ENCODE measurements at places on chromosomes 4 and X.

GRCh38 chrX:20585782-20586181, 319.1 kb upstream of the RPS6KA3 start:
- DNase-seq: no peak

- DNase-seq: no peak
Measured at GRCh38 chrX:12993826-12994225, 18.9 kb downstream of the TMSB4X start.

GRCh38 chrX:42128020-42128419, 204.7 kb upstream of the CASK start:
- DNase-seq: no peak

GRCh38 chr4:185399466-185399865, 2.8 kb downstream of the ANKRD37 start:
- DNase-seq: no peak

GRCh38 chr4:82591592-82591991, 29.8 kb upstream of the TMEM150C start:
- DNase-seq: no peak

DNA sequence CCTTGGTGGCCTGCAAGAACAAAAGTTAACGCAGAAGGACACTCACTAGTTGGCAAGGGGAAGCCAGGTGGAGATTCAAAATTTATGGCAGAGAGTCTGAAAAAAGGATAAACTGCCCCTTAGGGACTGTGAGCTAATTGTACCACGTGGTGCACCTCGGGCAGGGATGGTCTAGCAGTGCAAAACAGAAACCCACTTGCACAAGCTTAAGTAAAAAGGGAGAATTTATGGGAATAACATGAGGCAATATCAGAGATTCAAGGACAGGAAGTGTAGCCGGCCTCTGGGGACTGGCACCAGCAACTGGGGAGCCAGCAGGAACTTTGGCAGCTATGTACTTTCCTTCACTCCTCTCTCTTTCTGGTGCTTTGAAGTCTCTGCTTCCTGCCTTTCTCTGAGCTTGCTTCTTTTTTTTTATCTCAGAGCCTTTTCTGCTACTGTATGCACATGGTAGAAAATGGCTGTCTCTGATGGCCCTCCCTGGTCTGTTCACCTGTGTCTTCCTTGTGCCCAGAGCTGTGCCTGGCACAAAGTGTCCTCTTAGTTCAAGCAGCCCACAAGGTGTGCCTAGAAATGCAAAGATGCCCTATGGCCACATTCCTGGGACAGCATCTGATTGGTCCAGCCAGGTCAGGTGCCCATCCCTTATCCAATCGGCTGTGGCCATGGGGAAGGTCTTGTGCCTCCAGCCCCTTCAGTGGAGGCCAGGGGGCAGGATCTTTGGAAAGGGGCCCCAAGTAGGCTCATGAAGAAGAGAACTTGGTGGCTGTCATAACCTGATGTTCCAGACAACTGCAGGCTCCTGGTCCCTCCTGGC, 114.8 kb upstream of the ATP6AP2 start:
- DNase-seq: no peak

GRCh38 chrX:97268182-97268680, 384.5 kb downstream of the RPA4 start:
- DNase-seq: no peak

DNA sequence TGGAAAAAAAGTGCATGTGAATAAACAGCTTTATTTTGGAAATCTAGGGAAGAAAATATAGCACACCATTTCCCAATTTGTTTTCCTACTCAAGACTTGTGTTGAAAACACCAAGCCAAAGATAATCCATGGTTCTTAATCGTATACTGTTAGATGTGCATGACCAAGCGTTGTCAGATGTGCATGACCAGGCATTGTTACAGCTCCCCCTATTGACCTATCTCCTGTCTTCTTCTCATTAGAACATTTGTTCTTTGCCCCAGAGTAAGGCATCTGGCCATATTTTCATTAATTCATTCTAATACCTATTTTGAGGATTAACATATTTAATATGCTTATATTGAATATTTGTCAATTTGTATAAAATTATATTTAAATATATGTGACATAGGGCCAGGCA, 14.4 kb upstream of the VCX start:
- no peak for DNase-seq

DNA sequence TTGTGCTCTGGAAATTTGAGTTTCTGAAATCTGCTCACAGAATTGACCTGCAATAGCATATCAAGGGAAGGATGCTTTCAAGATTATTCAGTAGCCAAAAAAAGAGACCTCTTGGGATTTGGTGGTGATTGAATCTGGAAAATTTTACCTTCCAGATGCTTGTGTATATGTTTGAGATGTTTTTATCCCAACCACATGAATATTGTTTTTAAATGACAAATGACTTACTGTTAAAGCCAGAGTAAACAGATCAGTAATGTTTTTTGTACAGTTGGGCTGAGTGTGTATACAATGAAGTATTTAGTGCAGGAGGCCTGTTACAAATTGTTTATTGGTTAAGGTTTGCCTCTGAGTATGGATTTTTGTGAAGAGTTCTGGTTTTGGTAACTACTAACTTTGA, 126.5 kb downstream of the CBR4 start:
- DNase-seq: no peak

DNA sequence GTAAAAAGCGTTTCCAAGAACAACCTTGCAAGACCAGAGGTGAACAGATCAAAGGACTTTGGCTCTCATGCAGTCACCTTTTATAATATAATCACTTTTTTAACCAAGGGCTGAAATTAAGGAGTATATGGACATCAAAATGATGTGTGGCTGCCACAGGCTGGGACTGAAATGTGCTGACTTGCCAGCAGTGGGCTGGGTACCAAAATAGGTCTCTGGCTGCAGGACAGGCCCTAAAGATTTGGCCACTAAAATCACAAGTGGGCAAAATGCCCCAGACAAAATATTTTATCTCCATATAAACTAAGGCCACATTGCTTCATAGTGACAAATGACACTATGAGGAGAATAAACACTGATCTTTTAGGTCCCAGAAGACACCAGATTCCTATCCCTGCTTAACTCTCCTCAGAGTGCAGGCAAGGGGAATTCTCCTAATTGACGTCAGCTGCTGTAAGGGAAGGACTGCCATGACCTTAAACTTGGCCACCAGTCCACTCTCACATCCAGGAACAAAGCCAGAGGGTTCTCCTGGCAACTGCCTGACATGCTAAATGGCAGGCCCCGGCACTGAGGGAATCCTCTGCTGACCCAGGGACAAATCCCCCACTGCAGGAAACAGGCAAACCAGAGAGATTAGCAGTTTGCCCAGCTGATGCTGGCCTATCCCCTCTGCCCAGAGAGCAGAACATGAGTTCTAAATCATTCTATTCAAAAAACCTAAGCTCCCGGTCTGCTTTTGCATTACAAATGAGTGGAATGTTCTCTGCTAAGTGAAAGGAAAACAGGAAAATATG, 155.8 kb downstream of the PPP3CA start:
- no peak for DNase-seq

DNA sequence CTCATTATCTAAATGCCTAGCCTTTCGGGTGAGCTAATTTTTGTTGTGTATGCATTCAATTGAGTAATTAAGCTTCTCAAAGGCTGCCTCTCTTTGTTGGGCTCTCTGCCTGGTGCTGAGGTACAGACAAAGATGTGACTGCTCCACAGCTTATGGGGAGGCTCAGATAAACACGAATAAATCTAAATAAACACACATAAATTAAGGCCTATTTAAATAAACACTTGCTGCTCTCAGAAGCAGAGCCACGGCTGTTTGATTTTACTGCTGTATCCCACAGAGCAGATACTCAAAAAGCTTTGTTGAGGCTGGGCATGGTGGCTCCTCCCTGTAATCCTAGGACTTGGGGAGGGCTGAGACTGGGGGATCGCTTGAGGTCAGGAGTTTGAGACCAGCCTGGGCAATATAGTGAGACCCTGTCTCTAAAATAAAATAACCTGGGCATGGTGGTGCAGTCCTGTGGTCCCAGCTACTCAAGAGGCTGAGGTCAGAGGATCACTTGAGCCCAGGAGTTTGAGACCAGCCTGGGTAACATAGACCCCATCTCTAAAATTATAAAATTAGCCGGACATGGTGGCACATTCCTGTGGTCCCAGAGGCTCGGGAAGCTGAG, 8.4 kb upstream of the CD99 start:
- DNase-seq: no peak

DNA sequence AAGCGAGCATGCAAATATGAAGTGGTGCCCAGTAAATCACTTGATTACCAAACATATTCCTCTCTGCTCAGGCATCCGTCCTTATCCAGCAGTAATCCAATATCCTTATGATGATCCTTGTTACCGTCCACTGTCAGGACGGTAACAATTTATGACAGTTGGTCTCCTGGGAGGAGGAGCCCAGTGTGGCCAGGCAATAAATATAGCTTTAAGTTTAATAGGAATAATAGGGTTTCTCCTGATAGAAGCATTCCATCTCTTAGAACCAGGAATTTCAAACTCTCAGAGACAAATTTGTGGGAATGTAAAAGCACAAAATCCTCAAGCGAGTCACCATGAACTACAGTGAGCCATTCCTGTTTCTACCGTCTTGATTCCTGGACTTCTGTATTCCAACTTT, 171.2 kb upstream of the IL15 start:
- no peak for DNase-seq

DNA sequence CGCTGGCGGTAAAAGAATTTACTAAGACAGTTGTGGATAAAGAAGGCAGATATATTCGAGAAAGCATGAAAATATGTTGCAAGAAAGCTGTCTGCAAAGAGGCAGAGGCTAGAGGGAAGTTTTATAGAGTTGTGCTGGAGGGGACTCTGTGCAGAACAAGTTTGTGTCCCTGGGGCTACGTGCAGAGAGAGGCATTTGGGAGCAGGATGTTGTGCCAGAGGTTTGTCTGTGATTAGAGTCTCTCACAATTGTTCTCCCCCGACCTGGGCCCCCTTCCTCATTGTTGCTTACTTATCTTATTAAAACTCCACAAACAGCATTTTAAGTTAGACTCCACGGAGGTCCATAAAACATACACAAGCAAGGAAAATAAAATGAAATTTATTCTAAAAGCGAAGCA, 831.3 kb downstream of the NLGN4X start:
- DNase-seq: no peak

DNA sequence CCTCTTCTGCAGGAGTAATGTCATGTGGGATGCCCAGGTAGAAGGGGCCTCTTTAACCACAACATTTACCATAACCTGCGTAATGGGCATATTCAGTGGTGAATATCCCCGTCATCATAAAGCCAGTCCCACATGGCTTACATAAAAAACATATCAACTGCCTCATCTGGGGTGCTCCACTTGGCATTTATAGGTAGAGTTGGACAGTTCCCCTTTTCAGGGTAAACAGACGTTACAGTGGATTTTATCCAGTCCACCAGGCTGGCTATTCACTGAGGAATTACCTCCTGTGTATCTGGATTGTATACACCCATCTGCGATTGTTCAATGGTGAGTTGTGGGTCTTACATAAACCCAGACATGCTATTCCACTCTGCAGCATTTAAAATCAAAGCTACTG, 70.7 kb upstream of the ANKRD17 start:
- DNase-seq: no peak

DNA sequence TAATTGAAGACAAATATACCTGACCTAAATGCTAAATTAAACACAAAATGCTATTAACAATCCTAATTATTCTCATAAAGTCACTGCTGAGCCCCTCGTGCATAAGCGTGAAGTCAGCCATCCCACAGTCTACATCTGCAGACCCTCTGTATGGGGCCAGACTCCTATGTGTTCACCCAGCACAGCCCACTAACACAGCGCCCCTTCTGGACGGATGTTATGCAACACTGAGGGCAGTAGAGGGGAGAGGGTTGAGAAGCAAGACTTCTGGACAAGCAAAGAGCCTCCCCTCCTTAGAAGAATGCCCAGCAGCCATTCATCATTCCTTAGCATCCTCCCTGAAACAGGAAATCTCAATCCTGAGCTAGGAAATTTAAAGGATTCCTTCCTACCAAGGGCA, 7.9 kb downstream of the TRPC3 start:
- no peak for DNase-seq

GRCh38 chr4:72313121-72313520, 255.9 kb downstream of the ADAMTS3 start:
- no peak for DNase-seq
